ENCODE measurements at places on chromosomes 5 and 9.

- no peak for DNase-seq
Observed at GRCh38 chr5:25181249-25181648, 536.5 kb upstream of the CDH10 start.

DNA sequence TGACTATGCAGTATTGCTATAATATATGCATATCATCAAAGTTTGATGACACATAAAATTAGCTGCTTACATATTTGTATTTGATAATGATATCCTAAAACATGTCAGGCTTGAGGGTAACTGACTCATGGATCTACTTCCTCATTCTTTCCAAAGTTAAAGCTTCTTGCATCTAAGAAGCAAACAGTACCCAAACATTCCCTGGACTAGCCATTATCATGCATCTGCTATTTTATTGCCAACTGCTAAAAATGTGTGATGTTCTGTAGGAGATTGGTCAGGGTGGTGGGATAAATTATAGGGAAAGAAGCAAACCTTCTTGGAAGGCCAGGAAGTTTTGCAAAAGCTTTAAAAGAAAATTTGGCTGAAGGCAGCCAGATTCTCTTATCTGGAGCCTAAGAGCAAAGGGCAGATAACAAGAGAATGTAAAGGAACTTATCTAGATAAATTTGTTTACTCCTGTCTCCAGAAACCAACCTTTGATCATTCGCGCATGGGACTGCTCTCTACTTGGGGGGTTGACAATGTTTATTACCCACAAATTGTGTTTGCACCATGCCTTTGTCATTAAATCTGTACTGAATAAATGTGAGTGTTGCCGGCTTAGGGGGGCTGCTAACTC lies 604.1 kb upstream of the TLE4 start:
- no peak for DNase-seq

GRCh38 chr5:6759401-6759800 lies 46.2 kb downstream of the TENT4A start:
- no peak for DNase-seq

- no peak for DNase-seq
Observed at GRCh38 chr5:150067405-150067960, 18.9 kb downstream of the CSF1R start.

- no peak for DNase-seq
Observed at GRCh38 chr5:175816348-175816747, 55.0 kb upstream of the CPLX2 start.

DNA sequence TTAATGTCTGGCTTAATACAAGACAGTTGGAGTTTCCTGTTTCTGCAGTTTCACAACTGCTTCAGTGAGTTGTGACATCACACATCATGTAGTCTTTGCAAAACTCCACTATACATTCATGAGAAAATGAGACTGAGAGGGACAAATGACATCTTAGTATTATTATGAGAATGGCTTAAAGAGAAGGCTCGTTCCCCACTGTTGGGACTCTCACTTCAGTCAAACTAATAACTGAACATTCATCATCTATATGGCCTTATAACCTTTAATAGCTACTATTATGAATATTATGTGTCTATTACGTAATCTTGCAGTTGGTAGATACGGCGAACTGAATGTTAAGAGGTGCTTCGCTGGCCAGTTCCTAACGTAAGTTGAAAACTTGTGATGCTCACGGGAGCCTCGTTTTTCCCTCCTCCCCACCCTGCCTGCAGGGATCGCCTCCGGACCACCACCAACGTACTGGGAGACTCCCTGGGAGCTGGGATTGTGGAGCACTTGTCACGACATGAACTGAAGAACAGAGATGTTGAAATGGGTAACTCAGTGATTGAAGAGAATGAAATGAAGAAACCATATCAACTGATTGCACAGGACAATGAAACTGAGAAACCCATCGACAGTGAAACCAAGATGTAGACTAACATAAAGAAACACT lies 79.4 kb downstream of the SLC1A3 start:
- no peak for DNase-seq

DNA sequence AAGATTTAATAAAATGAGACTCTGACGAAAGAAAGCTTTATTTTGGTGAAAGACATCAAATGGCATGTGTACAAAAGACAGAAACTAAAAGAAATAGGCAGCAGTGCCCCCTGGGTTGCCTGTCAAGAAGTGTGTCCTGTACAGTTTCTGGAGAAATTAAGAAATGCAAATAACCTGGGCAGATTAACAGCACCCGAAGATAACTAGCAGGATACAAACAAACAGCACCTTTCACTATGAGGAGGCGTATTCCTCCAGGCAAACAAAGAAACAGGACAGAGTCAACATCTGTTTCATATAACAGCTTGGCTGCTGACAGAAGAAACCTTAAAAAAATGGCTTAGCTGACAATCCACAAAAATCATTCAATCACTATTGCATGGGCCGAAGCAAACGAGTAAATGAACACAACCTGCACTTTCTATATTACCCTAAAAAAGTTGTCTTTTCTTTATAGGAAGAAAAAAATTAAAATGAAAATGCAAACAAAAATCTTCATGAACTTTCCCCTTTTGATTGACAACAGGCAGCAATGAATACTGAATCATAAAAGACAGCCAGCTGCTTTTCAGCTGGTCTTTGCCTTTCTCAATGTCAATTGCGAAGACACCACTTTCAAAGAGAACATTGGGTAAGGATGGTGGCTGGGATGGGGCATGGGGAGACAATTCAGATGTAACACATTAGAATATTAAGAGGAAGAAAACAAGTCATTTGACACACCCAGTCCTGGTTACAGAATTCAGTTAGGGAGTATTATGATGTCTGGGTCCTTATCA lies 162.1 kb downstream of the ARL15 start:
- DNase-seq: no peak

Data from nephron progenitor cell (in vitro differentiated cells).